ENCODE measurements at places on chromosomes 1 and 21.

DNA sequence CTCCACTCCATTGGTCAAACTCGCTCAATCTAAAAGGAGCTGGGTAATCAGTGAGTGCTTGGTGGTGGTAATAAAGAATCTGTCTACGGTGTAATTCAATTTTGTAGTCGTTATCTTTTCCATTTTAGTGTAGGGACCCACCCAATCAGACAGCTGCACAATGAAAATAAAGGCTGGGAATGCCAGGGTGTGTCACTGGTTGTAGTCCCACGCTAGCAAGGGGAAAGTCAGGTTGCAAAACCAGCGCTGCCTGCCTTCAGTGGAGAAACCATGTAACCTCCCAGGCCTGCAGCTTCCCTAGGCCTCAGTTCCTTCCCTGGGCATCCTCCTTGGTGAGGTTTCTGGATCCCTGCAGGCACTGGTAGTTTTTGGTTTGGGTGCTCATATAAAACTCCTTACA is 49.4 kb upstream of the PPP2R5A start:
- no peak for DNase-seq

DNA sequence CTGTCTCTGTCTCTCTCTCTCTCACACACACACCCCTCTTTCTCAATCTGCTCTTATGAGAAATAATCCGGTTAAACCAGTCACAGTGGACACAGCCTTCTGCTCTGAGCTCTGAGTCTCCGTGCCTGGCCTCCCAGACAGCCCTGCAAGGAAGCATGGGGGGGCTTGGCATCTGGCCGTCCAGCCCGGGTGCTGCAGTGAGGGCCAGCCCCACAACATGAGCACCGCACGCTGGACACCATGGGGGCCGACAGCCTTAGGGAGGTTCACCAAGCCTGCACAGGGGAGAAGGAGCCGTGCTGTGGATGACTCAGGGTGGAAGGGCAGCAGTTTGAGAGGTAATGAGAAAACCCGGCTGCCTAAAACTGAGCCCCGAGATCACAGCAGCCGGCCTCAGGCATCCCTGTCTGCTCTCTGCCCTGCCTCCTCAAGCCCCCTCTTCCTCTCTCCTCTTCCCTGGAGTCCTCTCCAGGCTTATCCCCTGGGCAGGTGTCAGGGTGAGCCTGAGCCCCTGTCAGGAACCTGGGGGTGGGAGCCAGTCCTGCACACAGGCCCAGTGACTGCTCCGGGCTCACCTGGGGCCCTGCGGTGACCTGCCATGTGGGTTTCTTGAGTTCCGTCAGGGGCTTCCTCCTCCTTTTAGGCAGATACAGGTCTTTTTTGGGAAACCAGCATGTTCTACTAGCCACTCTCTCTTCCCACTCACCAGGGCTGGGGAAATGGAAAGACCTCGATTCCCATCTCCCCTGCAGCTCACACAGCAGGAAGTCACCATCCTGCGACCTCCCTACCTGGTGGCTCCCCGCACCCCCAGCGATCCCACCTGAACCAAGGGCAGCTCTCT is 92.8 kb downstream of the ITPKB start:
- no peak for DNase-seq

DNA sequence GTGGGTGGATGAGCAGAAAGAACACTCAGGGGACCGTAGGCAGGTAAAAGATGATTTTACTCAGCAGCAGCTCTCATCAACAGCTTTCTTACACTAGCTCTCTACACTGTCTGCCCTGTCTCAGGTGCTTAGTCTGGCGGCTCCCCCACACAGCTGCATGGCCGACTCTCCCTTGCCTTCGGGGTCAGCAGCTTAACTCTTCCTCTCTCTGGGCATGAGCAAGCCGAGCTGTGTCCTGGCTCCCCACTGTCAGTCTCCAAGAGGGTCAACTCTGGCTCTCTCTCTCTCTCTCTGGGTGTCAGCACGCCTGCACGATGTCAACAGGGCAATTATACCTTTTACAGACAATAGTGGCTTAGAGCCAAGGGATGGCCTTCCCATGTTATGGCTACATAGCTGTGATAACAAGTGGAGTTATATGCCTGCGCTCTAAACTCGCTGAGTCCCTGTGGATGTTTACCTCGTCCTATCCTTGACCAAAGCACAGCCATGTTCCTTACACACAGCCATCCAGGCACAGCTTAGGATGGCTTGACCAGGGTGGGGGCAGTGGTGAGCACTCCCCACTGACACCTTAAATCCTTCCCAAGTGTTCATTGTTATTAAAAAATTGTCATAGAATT is 3.1 kb upstream of the BCL10 start:
- no peak for DNase-seq

DNA sequence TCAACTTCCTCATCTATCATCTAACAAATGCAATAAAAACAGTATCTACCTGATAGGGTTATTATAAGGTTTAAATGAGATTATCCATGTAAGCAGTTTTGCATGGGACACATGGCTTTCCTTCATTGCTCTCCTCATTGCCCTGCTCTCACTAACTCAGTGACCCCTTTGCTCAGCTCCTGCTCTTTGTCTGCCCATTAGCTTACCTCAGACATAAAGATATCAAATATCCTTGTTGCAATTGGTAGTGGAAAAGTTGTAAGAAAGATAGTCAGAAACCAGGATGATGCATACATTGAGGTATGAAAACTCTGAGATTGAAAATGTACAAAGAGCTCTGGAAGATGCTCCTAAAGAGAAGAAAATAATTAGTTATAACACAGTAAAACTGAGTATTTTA is 89.8 kb downstream of the EVI5 start:
- DNase-seq = no peak

GRCh38 chr1:114688526-114688925 is 6.8 kb downstream of the AMPD1 start:
- no peak for DNase-seq

GRCh38 chr1:3740042-3740441 is 12.2 kb upstream of the CCDC27 start:
- no peak for DNase-seq

- DNase-seq = no peak
Measured at GRCh38 chr1:10641976-10642375, 154.5 kb downstream of the CASZ1 start.

- no peak for DNase-seq
Measured at GRCh38 chr1:6866825-6867224, 81.6 kb downstream of the CAMTA1 start.

DNA sequence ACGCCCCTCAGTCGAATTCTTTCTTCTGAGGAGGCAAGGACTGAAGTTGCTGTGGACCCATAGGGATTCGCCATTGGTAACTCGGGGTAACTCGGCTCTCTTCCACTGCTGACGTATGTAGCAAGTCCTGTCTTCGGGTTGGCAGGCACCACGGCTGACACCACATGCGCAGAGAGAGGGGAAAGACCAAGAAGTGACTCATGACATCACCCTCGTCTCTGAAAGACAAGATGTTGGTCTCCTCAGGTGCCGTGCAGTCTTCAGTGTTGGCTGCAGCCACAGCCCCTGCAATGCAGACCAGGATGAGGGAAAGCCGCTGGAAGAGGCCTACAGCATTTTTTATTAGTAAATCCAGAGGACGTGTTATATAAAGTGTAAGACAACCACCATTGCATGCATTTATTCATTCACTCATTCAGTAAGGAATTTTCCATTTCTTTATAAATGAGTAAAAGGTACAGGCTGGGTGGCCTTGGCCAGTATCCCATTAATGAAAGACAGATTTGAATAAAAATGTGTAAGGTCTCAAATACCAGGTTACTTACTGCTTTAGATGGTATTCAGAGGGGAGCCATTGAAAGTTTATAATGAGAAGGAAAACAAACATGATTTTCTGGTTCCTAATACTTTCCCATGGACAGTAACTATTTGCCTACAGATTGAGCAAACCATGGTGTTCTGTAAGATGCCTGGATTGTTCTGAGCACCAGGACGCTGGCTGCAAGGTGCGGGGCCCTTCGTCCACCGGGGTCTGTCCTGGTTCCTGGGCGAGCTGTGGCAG is 50.7 kb upstream of the IRF2BP2 start:
- DNase-seq = no peak

DNA sequence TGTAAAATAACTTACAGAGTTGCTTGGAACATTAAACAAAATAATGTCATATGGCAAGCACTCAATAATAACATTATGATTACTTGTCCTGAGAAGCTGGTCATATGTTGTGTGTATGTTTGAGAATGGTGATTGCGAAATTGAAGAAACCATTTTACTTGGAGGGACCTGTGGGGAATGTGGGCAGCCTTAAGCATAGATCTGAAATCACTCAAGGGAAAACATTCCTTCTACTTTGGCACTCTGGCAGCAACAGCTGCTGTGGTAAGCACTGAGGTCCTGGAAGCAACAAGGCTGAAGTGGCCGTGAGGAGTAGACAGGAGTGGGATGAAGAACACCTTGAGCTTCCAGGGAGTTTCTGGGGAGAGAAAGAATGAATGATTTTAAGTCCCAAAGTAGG is 165.4 kb upstream of the ADAMTS5 start:
- DNase-seq = peak; percentile 16

DNA sequence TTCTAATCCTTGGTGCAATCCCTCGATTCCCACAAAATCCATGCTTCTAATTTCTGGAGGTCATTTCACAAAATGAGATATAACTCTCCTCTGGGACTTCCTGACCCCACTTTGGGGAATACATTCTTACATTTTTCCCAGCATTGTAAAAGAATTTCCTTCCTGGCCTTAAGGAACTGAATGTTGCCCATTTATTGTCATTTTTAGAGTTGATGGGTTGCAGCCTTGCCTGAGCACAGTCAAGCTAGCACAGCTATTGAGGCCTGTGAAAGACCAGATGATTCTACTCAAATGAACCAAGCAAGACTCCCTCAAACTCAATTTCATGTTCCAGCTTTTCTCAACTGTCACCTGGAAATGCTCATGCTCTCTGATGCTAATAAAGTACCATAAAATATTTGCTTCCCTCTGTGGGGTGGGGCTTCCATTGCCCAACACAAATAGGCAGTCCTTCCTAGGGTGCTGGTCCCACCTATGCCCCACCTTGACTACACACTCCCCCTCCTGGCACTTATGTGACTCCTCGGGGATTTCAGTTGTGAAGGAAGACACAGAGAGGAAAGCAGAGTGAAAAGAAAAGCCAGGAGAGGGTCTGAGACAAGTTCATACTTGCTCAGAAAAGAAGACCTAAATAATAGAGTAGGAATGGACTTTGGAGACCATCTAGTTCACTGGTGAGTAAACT is 24.0 kb upstream of the CDC7 start:
- DNase-seq = no peak

DNA sequence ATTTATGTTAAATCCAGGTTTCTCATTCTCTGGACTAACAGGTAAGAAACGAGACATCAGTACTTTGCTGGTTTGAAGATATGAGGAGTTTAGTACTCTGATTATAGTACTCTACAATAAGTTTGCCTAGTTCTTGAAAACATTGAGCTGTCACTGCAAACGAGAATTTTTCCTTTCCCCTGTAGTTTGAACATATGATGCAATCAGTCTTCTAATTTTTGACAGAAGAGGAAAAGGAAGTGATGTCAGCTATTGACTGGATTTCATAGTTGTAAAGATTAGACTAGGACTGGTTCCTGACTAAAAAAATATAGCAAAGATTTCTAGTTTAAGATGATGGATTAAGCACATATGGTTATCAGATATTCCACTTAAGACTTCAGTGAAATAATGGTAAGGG is 461.9 kb downstream of the LRRIQ3 start:
- DNase-seq = no peak

GRCh38 chr1:54135436-54136120 is 17.2 kb downstream of the CDCP2 start:
- DNase-seq = peak; percentile 70

DNA sequence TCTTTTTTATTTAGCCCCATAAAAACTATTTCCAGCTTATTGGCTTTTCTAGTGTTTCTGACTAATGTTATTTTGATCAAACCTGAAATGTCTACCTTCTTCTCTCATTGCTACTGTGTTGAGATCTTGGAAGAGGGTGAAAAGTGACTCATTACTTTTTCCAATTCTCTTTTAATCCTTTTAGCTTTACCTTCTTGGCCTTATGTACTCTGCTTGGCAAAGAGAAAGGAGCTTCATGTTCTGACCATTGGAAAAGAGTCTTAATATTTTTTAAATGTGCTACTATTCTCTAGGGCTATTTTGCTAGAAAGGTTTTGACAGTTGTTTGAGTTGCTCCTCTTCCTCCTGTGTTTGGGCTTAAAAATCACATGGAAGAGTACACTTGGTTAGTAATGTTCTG is 97.8 kb upstream of the CHODL start:
- DNase-seq = no peak

DNA sequence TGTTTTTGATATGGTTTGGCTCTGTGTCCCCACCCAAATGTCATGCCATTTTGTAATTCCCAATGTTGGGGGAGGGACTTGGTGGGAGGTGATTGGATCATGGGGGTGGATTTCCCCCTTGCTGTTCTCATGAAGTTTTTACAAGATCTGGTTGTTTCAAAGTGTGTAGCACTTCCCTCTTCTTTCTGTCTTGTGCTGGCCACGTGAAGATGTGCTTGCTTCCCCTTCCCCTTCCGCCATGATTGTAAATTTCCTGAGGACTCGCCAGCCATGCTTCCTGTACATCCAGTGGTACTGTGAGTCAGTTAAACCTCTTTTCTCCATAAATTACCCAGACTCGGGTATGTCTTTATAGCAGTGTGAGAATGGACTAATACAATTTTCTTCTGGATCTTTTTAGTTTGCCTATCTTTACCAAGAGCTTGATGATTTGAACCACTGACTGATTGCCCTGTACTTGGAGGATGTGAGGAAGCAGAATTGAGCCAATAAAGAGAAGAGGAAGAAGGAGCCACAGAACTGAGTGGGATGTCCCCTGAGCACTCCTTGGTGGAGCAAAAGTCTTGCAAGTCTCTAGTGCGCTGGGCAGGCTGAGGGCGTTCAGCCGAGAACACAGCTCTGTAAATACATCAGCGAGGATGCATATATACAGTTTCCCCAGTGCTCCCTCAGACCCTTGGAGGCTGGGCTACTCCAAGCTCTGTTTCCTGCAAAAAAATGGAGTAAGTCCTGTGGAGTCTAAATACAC is 102.6 kb downstream of the CYYR1 start:
- no peak for DNase-seq

DNA sequence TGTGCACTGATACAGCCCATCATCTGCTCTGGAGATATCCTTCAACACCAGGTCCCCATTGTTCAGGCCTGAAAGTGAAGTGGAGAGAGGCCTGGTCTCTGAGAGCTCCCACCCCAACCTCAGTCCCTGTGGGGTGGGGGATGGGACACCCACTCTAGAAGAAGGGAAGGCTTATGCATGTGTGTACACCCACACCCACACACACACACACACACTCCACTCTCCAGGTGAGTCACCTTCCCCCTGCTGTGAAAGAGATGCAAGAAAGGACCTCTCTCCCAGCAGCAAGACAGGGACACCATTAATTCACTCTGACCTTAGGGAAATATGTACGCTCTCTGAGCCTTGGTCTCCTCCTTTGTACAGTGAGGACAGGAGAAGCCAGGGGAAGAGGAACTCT is 5.9 kb downstream of the VSIG8 start:
- no peak for DNase-seq

DNA sequence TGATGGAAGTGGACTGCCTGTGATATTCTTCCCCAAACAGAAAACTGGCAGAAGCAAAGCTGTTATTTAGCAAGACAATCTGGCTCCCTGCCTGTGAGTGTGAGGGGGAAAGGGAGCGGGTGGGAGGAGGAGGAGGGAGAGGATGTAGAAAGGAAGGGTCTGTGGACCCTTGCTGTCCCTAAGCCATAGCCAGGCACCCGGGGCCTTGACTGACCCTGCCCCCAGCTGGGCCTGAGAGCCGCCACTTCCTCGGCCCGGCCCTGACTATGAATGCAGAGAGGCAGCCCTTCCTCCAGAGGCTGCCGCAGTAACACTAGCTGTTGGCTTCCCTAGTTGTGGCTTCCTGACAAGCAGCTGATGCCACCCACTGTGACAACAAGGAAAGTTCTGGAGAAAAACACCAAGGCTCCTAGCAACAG is 13.9 kb downstream of the PLA2G2F start:
- no peak for DNase-seq
